ENCODE measurements at places on chromosomes 4 and X.

DNA sequence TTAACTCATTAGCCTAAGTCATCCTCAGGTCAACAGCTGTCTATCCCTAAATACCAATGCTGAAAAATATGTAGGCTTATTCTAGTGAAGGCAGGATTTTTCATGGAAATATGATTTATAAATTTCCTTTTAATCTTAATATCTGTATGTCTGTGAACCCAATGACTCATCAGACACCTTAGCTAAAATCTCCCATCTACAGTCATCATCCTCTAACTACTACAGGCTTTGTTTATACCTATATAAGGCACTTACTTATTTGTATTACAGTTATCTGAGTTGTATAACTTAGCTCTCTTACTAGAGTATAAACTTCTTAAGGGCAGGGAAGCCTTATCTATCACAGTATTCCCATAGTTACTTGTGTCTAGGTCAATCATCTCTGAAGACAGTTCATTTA, 24.2 kb downstream of the AMMECR1 start:
- no peak for DNase-seq

GRCh38 chr4:69617083-69617694, 22.3 kb downstream of the UGT2A2 start:
- DNase-seq, result no peak

GRCh38 chrX:154298312-154298711, 2.7 kb downstream of the TKTL1 start:
- no peak for DNase-seq

DNA sequence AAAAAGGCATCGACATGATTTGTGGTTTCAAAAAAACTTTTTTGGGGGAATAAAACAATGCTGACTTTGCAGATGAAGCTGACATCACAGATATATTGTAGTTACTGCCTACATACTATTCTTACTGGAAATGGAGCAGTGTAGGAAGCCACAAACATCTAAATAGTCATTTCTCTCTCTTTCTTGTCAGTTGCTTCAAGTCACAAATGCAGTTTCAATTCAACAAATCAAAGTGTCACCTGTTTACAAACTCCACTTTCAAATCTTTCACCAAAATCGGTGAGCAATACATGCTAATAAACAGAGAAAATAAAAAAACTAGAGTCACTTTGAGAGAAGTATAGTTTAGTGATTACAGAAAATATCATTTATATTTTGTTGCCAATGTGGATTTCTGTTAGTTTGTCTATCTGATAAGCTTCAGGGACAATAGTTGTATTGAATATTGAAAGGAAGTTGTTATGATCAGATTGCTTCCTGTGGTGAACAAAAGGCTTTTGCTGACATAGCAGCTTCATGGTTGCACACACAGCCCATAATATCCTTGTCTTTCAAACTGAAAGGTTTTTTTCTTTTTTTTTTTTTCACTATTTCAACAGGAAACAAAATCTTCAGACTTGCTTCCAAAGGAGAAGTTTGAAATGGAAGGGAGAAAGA, 49.7 kb upstream of the PTPN13 start:
- DNase-seq, result no peak

GRCh38 chr4:122827879-122828601, 1.4 kb downstream of the FGF2 start:
- DNase-seq, result peak; percentile 8

GRCh38 chr4:67883458-67883857, 344 bp downstream of the TMPRSS11D start:
- DNase-seq, result no peak

DNA sequence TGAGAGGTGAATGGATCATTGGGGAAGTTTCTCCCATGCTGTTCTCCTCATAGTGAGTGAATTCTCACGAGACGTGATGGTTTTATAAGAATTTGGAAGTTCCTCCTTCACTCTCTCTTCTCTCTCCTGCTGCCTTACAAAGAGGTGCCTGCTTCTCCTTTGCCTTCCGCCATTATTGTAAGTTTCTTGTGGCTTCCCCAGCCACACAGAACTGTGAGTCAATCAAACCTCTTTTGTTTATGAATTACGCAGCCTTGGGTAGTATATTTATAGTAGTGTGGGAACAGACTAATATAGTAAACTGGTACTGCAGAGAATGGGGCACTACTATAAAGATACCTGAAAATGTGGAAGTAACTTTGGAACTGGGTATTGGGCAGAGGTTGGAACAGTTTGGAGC, 7.8 kb upstream of the CTAG2 start:
- DNase-seq, result no peak

- no peak for DNase-seq
Measured at GRCh38 chrX:136828830-136829229, 48.1 kb upstream of the ARHGEF6 start.

DNA sequence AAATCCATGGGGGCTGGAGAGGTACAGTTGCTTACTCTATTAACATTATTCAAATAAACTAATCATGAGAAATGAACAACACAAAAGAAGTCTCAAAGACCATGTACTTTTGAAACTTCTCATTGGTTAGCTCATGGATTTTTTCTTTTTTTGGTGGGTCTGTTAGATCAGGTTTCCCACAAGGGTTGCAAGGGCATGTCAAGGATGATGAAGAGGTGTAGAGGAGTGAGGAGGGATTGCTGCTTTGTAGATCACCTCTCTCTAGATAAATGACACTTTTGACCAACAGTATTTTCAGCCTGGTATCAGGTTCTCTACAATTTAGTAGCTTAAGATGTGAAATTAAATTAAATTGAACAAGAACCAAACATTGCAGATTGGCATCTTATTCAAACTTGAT, 417.9 kb upstream of the AGA start:
- no peak for DNase-seq

DNA sequence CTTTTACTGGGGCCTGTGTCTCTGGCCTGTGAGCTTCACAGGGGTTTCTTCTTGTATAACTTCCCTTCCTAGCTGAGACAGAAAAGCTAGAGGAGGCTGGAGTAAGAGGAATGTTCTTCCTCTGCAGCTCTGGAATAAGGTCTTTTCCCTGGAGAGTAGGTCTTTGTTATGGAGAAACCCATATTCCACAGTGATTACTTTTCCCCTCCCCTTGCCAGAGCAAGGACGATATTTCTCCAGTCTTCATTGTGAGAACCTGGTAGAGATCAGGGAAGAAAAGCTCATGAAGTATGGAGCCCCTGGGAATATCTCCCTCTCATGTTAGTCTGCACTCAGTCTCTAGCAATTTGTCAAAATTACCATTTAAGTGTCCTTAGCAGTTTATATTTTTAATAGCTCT, 18.7 kb upstream of the GLRB start:
- no peak for DNase-seq

GRCh38 chr4:114577386-114577785, 21.2 kb upstream of the UGT8 start:
- no peak for DNase-seq

DNA sequence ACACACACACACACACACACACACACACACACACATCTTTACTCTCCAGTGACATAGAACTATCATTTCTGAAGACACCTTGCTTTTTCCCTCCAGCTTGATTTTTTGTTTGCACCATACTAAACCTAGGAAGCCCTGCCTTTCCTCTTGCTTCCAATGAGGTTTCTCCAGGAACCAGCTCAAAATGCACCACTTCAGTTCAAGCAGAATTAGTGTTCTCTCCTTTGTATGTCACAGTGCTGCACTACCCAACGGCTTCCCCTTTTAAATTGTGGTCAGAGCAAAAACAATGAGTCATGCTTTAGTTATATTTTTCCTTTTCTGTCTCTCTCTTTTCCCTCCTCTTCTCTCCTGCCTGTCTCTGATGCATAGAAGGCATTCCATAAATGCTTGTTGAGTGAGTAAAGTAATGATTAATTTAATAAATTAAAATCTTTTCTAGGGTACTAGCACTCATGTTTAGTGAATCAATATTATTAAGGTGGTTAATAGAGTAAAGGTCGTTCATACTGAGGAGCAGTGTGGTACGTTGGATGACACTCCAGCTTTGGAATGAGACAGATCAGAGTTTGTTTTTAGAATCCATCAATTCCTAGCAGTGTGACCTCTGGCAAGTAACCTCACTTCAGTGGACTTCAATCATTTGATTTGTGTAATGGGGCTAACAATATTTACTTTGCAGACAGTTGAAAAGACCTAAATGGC, 5.9 kb downstream of the RTL3 start:
- no peak for DNase-seq

DNA sequence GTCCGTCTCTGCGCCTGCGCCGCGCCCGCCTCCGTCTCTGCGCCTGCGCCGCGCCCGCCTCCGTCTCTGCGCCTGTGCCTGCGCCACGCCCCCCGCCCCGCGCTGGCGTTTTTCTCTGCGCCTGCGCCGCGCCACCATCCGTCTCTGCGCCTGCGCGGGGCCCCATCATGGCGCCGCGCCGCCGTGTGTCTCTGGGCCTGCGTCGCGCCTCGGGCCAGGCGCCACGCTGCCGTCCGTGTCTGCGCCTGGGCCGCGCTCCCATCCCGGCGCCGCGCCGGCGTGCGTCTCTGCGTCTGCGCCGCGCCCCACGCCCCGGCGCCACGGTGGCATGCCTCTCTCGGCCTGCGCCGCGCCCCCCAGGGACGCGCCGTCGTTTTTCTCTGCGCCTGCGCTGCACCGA, 51.8 kb upstream of the DUX4 start:
- DNase-seq, result no peak

- DNase-seq, result no peak
Measured at GRCh38 chr4:177220376-177220775, 89.3 kb upstream of the NEIL3 start.

GRCh38 chr4:107689912-107690587, 30.0 kb downstream of the PAPSS1 start:
- DNase-seq, result no peak

DNA sequence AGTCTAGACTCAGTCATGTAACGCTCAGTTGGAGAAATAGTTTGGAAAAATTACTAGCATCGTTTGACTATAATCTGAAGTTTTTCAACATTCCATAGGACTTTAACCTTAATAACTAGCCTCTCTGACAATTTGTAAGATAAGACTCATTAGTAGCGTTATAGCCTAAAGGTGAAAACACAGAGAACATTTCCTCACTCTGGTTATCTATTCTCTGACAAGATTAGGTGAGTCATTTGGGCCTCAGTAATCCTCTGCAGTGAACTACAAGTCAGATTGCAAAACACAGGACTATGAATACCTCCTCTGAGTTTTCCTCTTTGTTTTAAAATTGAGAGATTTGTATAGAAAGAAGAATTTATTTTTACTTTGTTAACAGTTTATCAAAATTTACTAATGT, 31.8 kb upstream of the PDLIM5 start:
- no peak for DNase-seq

GRCh38 chrX:30822764-30823163, 66.3 kb downstream of the TAB3 start:
- no peak for DNase-seq

GRCh38 chr4:139786494-139787354, 121.1 kb downstream of the MGST2 start:
- DNase-seq, result no peak

GRCh38 chr4:56696056-56696455, 15.0 kb upstream of the HOPX start:
- no peak for DNase-seq

DNA sequence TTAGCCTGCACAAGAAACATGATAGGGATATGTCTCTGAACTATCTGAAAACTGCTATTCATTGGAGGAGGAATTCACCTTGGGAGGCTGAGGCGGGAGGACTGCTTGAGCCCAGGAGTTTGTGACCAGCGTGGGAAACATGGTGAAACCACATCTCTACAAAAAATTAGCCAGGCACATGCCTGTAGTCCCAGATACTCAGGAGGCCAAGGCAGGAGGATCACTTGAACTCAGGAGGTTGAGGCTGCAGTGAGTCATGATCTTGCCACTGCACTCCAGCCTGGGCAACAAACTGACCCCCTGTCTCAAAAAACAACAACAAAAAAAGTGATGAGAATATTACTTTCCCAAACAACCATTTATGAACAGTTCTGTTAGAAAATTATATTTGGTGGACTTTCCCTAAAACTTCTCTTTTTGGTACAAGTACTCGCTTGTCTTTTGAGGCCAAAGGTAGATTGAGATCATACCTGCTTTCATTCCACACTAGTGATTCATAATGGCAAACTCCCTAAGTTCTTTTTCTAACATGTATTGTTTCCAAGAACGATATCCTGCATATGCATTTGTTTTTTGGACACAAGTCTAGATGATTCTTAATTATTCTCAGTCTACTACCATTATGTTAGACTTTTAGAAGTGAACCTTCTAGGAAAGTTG, 33.4 kb downstream of the METTL14 start:
- no peak for DNase-seq

DNA sequence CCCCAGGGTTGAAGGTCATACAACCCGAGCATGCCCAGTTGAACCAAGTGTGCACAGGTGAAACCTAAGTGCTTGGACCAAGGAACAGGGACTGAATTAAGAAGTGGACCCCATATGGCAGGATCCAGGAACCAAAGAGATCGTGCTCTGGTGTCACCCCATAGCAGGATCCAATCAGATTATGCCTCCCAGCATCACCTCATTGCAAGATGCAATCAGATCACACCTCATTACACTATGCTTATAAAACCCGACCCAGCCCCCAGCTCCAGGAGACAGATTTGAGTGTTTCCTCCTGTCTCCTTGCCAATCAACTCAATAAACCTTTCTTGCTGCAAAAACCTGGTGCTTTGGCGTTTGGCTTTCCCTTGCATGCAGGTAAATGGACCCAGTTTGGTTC, 37.6 kb downstream of the EFHC2 start:
- no peak for DNase-seq

- DNase-seq, result no peak
Measured at GRCh38 chr4:31283679-31284078, 563.5 kb downstream of the PCDH7 start.

GRCh38 chr4:144655491-144655890, 9.5 kb downstream of the HHIP start:
- no peak for DNase-seq

GRCh38 chr4:76579596-76580375, 144.8 kb downstream of the SHROOM3 start:
- no peak for DNase-seq

- DNase-seq, result no peak
Measured at GRCh38 chr4:122826553-122827257, at the start of gene FGF2. Gene FGF2 (plus strand): TSS chr4:122826831. CDS start chr4:122827175, 344 bp downstream.

GRCh38 chr4:25797136-25797535, 65.7 kb downstream of the SEL1L3 start:
- no peak for DNase-seq

- DNase-seq, result no peak
Measured at GRCh38 chrX:75038925-75039324, 113.7 kb upstream of the NEXMIF start.

- no peak for DNase-seq
Measured at GRCh38 chr4:173046818-173047217, 121.8 kb upstream of the GALNT7 start.

DNA sequence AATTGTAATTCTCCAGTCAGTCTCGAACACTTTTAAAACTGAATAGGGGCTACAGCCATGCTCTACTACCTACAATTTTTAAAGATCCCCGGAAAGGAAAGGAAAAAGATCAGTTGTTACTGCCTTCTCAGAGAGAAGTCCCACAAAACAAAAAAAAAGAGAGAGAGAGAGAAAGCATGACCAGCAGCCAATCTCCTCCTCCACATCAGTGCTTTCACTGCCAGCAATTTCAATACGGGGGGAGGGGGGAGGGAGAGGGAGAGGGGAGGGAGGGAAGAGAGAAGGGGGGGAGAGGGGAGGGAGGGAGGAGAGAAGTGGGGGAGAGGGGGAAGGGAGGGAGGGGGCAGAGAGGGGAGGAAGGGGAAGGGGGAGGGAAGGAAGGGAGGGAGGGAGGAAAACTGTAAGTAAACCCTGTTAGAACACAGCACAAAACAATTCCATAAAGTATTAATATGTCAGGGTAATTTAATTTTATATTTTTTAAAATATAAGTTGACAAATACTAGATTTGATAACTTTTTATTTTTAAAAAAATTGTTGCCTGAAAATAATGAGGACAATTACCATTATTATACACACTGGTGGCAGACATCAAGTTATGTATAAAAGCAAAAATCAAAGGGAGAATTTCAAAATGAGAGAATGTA, 108.0 kb downstream of the LRBA start:
- DNase-seq, result no peak
